Activated CD8-positive, alpha-beta memory T cell treated with anti-CD3 and anti-CD28 coated beads for 24 hours (primary cell): ENCODE measurements at places on chromosomes 11 and 22.

GRCh38 chr11:34558211-34558610 lies 44.6 kb upstream of the ELF5 start:
- DNase-seq = no peak

DNA sequence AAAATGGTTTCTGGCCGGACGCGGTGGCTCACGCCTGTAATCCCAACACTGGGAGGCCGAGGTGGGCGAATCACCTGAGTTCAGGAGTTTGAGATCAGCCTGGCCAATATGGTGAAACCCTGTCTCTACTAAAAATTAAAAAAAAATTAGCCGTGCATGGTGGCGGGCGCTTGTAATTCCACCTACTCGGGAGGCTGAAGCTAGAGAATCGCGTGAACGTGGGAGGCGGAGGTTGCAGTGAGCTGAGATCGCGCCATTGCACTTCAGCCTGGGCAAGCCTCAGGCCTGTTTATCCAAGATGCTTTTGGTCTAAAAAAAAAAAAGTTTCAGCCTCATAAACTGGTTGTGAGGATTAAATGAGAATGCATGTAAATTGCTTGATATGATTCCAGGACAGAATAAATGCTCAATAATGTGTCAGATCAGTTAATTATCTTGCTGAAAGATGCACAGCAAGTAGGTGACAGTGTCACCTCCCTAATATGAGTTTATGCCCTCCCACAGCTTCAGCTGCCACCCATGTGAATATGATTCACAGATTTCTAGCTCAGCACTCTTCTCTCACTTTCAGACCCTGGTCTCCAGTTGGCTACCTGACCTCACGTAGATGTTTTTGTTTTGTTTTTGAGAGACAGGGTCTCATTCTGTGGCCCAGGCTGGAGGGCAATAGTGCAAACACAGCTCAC lies 1.1 kb upstream of the ALG8 start:
- DNase-seq = no peak

GRCh38 chr11:96204721-96205459 lies 138.1 kb downstream of the MAML2 start:
- DNase-seq = no peak

DNA sequence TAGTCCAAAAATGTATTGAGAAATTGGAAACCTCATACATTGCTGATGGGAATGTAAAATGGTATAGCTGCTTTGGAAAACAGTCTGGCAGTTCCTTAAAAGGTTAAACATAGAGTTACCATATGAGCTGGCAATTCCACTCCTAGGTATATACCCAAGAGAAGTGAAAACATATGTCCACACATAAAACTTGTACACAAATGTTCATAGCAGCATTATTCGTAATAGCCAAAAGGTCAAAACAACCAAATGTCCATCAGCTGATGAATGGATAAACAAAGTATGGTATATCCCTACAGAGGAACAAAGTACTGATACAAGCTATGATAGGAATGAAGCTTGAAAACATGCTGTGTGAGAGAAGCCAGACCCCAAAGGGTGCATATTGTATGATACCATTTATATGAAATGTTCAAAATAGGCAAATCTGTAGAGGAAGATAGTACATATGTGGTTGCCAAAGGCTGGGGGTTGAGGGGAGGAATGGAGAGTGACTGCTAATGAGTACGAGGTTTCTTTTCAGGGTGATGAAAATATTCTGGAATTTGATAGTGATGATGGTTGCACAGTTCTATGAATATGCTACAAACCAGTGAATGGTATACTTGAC lies 85.8 kb downstream of the ZBTB16 start:
- DNase-seq = no peak

DNA sequence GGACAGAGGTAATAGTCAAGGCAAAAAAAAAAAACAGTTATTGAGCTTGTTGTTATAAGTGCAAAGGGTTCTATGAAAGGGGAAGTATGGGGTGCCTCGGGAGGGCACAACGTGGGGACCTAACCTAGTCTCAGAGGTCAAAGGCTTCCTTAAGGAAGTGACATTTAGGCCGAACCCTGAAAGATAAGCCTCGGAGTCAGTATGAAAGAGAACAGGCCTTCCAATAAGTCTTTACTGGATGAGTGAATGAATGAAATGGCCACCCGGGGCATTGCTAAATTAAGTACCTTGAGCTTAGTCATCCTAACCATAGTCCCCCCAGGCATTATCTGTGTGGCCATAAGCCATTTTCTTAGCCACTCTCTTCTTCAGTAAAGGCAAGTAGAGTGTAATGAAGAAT lies 19.7 kb downstream of the FLI1 start:
- DNase-seq = peak; percentile 47

GRCh38 chr22:41445129-41446056 lies 1.2 kb downstream of the TOB2 start:
- DNase-seq = peak; percentile 69

- DNase-seq = no peak
These were observed 73.0 kb upstream of the SHISAL1 start for GRCh38 chr22:44385781-44386180.

DNA sequence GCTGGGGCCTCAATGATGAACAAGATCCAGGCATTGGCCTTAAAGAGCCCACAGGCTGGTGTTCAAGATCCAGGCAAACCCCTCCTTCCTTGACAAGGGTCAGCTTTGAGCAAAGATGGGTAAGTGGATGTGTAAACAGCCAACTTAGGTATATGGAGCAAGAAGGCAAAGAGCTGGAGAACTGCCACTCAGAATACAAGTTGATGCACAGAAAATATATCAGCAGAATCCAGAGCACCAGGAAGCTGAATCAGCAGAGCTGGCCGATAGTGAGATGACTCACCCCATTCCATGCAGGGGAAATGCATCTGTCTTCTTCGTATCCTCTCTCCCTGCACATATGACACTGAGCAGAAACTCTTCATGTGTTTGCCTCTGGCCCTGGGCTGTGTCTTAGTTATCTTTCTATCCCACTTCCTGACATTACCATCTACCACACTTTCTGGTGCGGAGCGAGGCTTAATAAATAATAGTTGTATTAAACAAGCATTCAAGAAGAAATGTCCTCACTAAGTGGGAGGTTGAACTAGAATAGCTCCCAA lies 57.8 kb downstream of the ENDOD1 start:
- DNase-seq = no peak

DNA sequence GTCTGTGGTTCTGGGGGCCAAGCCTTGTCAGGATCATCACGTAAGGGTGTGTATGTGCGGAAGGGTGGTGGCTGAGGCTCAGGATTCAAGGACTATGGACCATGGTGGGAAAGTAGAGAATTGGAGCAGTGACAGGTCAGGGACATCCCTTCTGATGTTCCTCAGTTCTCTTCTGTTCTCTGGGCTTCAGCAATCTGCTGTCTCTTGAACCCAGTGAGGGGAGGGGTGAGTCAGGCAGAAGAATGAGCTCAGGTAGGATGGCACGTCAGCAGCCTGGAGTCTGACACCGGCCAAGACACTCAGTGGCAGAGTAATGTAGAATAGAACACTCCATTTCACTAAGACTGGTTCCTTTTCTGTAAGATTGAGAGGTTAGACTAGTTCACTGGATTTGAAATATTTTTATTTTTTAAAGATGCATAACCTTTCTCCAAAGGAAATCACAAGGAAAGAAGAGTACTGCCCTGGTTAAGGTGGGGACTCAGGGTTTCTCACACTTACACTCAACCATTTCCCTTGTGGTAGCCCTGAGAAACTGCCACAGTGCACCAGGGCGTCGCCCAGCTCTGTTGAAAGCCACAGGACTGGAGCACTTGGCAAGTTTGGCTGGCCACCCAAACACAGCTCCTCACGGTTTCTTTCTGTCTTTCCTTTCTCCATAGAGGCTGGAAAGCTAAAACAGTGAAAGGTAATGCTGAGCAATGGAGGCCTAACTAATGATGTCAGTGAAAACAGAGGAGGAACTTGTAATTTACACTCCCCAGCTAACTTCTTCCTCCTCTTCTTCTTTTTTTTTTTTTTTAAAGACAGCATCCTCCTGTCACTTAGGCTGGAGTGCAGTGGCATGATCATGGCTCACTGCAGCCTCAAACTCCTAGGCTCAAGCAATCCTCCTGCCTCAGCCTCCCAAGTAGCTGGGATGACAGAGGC lies 23.1 kb upstream of the MICAL2 start:
- DNase-seq = no peak

DNA sequence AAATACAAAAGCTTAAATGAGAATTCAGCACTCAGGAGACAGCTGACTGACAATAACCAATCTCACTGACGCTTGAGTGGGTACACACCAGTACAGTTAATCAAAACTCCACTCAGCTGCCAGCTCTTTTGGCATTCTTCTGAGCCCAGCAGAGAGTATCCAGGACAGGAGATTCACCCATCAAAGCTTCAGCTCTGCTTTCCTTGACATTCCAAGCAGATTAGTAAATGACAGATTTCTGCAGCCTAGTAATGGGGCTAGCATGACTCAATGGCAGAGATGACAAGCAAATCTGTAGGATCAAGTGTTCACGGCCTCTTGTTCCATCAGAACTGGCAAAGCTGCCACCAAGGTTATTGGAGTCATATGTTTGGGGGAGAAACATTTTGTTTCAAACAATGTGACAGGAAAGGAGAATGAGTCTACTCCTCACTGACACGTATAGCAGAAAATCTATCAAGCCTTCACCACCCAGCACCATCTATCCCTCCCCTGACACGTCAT lies 420.0 kb downstream of the DYNC2H1 start:
- DNase-seq = no peak

GRCh38 chr11:132405728-132406127 lies 1035.3 kb downstream of the NTM start:
- DNase-seq = no peak
